DMS 273 treated with DMSO at 0.1 percent for 48 hours (cell line): ENCODE measurements at places on chromosomes 3 and 15.

GRCh38 chr3:23084367-23084766, 118.8 kb upstream of the UBE2E2 start:
- no peak for DNase-seq

GRCh38 chr3:13514639-13515435, 34.1 kb upstream of the FBLN2 start:
- DNase-seq = no peak

DNA sequence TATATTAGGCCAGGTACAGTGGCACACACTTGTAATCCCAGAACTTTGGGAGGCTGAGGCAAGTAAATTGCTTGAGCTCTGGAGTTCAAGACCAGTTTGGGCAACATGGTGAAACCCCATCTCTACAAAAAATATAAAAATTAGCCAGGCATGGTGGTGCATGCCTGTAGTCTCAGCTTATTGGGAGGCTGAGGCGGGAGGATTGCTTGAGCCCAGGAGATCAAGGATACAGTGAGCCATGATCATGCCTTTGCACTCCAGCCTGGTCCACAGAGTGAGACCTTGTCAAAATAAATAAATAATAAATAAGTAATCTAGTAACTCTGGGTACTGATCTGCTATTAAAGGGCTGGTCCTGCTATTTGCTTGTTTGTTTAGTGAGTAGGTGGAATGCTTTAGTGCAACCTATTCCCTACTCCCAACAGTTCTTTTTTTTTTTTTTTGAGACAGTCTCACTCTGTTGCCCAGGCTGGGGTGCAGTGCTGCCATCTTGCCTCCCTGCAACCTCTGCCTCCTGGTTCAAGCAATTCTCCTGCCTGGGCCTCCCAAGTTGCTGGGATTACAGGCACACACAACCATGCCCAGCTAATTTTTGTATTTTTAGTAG, 9.1 kb upstream of the INO80 start:
- DNase-seq = no peak

GRCh38 chr15:78715930-78716329, 74.9 kb upstream of the CHRNB4 start:
- no peak for DNase-seq

- DNase-seq = no peak
Measured at GRCh38 chr3:13615019-13615528, 66.1 kb downstream of the FBLN2 start.

GRCh38 chr3:74302281-74302680, 312.2 kb downstream of the CNTN3 start:
- DNase-seq = no peak

- DNase-seq = no peak
Measured at GRCh38 chr3:131025539-131025938, 1.1 kb downstream of the ASTE1 start.

DNA sequence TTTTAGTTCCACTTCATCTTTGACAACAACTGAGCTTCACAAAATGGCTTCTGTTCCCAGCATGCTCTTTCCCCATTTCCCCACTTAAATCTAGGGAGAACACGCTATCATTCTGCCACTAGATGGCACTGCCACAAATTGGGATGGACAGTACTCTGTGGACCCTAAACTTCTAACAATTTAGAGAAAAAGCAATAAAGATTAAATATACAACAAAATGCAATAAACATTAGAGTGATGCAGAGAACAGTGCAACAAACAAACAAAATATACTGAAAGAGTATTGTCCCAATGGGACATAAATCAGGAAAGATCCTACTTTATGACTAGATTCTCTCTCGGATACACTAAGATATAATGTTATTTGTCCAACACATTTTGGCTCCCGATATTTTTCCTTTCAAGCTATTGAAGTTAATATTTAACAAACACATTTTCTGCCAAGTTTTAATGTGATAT, 169.7 kb upstream of the TMCO5A start:
- no peak for DNase-seq

GRCh38 chr15:57732526-57733331, 26.2 kb downstream of the POLR2M start:
- no peak for DNase-seq

- no peak for DNase-seq
Measured at GRCh38 chr15:90595763-90596155, 66.0 kb downstream of the CRTC3 start.

GRCh38 chr3:145118303-145118702, 1042.7 kb downstream of the PLOD2 start:
- no peak for DNase-seq

GRCh38 chr3:126147932-126148683, 32.3 kb downstream of the ALDH1L1 start:
- DNase-seq = no peak

- DNase-seq = no peak
Measured at GRCh38 chr3:134018406-134018805, 11.3 kb downstream of the SLCO2A1 start.

GRCh38 chr3:53100818-53101466, 29.3 kb downstream of the RFT1 start:
- no peak for DNase-seq

GRCh38 chr3:78791753-78792152, 976.0 kb downstream of the ROBO1 start:
- peak; percentile 18 for DNase-seq

- no peak for DNase-seq
Measured at GRCh38 chr3:67686069-67686468, 31.7 kb upstream of the SUCLG2 start.

DNA sequence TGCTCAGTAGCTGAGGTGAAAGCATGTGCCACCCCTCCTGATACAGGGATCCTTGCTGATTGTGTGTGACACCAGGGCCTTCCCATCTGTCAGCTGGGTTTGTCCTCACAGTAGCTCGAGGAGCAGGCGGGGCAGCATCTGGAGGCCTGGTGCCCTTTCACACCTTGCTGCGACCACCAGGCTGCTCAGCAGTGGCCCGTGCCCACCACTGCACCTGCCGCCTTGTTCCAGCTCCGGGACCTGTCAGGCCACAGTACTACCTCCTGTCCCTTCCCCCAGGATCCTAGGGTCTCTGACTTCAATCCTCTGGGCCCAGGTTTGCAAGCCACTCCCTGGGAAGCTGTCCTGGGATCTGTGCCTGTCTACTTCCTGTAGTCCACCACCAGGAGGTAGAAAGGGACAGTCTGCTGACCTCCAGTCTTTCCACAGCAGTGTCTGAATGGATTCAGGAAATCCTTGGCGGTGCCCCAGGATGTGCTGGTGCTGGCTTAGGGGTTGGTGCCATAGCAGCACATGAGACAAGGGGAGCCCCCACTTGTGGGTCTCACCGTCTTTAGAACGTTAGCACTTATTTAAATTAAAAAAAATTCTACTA, 27.5 kb downstream of the APBA2 start:
- no peak for DNase-seq

DNA sequence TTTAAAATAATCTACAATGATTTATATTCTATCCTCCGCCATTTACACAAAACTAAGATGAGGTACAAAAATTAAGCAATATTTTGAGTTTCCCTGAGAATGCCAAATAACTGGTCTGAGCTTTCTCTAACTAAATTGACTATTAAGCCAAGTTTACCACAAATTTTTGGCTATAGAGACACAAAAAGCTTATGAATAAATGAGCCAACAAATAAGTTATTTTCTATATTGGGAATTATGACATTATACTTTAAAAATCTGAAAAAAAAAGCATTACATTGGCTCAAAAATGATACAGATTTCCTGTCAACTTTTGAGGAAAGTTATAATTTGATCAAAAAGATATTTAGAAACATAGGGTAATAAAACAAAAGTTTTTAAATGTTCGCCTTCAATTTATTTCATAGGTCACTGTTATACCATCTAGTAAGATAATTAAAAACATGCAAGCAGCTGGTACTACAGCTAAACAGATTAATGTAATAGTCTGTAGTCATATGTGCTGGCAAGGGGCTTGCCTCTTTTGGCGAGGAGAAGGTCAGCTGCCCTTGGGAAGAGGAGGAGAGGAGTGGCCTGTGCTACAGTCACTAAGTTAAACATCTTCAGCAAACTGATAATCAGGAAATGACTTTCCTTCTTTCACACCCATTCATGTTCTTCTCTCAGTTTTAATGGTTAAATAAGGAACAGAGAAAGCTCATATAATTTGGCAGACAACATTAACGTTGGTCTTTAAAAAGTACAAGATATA, 318.5 kb downstream of the TBC1D5 start:
- no peak for DNase-seq

DNA sequence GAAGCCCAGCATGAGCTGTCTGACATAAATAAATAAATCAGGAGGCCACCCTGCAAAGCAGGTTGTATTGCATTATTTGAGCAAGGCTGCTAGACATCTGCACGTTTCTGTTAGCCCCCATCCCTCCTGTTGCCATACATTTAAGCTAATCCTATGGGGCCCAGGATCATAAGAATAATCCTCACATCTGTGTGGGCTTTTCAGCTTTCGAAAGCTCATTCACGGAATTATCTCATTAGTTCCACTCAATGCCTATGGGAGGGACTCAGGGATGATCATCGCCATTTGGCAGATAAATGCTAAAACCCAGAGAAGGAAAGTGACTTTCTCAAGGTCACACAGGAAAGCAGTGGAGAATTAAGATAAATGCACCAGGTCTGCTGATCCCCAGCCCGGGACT, 123.4 kb downstream of the TLE3 start:
- no peak for DNase-seq

DNA sequence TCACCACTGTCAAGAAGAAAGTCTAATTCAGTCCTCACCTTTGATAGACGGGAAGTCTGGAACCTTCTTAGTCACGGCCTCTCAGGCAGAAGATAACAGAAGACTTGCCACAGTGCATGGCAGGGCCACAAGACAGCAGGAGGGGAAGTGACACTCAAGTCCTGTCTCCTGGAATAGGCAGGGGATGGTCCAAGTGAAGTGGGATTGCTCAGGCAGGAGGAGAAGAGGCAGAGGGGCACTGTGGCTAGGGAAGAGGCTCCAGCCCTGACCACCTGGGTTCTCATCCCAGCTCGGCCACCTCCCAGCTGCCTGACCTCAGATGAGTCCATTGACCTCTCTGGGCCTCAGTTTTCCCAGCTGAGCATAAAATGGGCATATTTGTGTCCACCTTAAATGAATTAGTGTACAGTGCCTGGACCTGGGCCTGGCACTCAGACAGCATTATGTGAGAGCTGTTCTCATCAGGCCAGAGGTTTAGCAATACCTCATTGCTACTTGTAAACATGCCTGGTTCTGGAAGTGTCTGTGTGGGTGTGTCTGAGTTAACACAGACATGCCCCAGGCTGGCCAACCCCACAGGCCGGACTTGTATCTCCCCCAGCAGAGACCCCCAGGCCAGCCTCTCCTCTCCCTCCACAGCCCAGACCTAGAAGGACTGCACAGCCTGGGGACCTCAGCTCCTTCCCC, 11.5 kb upstream of the PCSK6 start:
- DNase-seq = no peak

GRCh38 chr3:193775421-193776077, 182.5 kb downstream of the OPA1 start:
- no peak for DNase-seq

DNA sequence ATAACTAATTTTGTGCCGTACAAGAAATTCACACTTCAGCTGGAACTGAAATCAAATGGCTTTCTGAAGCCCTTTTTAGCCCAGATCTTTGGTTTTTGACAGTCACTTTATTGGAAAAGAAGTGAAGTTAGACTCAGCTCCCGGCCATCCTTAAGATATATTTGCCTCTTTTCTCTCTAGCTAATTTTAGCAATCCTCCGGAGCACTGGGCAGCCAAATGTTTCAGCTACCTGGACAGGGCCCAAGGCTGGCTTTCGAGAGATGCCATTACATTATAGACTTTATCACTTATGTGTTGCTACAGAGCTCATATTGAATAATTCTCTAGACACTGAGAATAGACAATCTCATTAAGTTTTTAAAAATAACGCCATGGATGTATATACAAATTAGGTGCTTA, 28.5 kb upstream of the RPL39L start:
- no peak for DNase-seq

DNA sequence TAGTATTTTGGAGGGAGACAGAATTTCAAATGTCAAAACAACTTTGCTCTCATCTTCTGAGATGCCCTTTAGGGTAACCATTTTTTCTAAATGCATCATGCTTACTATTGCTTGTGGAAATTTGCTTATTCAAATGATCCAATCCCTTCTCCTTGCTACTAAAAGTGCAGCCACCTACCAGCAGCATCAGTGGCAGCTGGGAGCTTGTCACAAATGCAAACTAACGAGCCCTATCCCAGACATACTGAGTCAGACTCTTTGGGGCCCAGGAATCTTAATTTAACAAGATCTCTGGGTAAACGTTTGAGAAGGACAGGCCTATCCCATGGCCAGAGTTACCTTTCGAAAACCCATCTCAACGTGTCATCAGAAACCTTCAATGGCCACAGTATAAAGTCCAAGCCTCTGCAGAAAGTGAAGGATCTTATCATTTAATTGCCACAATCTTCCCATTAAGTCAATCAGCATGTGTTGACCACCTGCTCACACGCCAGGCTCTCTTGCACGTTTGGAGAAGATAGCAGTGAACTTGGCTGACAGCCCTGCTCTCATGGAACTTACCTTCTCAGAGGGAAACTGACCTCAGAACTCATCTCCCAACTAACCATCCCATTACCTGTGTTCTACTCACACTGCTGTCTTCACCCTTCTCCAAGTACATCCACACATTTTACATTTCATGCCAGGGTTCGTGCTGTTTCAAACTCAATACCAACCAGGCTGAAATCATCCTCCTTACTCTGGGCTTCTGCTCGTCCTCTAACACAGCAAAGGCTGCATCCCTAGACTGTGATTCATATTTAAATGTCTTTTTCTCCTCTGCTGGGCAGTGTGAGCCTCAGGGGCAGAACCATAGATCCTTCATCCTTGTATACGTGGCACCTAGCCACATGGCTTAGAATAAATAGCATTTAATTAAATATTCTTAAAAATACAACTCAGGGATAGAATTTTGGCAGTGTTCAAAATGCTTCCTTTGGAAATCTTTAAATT, 24.8 kb upstream of the VGLL4 start:
- no peak for DNase-seq

- DNase-seq = no peak
Measured at GRCh38 chr3:74288761-74289160, 325.7 kb downstream of the CNTN3 start.

GRCh38 chr15:79977431-79978054, 6.5 kb upstream of the BCL2A1 start:
- DNase-seq = no peak
